K562 (cell line): ENCODE measurements at places on chromosomes 5 and 9.

DNA sequence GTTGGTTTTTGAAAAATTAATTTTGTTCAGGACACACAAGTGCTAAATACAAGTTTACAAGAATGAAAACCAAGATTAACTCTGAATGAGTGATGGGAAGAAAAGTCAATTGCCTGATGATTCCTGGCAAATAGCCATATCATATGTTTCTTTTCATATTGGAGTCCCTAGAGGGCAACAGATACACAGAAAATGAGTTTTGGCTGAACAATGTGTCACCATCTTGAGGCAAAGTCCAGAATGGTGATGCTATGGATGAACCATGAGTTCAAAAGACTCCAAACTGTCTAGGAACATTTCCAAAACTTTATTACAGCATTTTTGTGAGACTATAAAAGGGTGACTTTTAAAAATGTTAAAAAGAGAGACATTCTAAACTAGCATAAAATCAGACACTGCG is 382.9 kb downstream of the TMEM161B start:
- no peak for DNase-seq

- DNase-seq: peak; percentile 86
These were observed 2.9 kb downstream of the JAK2 start for GRCh38 chr9:4987961-4988421.

DNA sequence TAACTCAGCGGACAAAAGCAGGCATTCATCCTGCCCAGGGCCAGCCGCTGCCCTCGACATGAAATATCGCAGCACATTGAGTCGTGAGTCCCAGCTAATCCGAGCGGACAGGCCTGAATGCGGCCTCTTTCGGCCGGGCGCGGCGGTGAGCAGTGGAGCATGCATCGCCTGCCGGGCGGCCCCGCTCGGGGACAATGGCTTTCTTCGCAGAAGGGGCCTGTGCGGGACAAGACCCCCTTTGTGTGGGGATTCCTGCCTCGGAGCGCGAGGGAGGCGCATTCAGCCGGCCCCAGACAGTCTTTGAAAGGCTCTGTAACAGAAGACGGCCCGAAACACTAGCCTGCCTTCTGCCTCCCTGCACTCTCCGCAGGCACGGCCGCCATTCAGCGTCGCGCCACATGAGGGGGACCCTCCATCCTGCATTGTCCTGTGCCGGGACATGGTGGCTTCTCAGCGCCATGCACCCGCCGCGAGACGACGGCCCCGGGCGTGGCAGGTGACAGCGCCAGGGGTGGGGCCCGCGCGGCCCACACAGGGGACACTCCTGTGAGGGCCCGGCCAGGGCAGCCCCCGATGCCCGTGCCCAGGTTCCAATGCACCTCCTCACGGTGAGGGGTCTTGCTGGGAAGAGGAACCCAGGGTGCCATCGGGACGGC is 52.0 kb downstream of the EXD3 start:
- no peak for DNase-seq

GRCh38 chr5:180813420-180813819 is 10.8 kb upstream of the MGAT1 start:
- DNase-seq: no peak

GRCh38 chr9:96476591-96476990 is 26.6 kb downstream of the HABP4 start:
- DNase-seq: no peak

GRCh38 chr5:137573376-137573775 is 74.2 kb upstream of the SPOCK1 start:
- DNase-seq: no peak

DNA sequence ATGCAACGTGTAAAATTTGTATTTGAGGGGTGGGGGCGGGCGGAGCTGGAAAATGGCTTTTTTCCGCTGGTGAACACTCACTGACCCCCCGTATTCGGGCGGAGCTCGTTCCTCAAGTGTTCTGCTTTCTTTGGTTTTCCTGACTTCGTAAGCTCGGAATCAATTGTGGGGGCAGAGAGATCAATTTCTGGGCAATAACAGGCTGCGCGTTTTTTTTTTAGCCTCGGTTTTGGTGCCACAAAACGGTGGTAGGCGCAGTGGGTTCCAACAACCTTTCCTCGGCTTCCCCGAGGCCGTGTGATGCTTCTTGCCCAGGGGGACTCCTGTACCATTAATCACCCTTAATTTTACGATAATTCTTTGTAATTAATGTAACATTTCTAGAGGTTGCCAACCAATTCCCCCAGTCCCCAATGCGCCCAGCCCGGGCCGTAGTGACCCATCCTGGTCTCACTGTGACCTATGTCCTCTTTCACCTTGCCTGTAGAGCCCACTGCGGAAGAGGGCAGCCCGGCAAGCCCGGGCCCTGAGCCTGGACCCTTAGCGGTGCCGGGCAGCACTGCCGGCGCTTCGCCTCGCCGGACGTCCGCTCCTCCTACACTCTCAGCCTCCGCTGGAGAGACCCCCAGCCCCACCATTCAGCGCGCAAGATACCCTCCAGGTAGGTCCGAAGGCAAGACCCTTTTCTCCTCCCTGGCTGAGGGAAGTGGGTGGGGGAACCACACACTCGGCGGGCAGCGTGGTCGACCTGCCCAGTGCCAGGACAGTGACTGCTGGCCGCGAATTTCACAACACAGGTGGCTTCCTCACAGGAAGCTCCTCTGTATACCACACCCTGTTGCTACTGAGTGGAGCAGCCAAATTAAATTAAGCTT is 3.7 kb downstream of the NR4A3 start:
- no peak for DNase-seq

GRCh38 chr5:87210076-87210475 is 57.6 kb upstream of the RASA1 start:
- no peak for DNase-seq

- DNase-seq: no peak
These were observed 11.7 kb downstream of the DOCK2 start for GRCh38 chr5:169648725-169649310.

- DNase-seq: no peak
These were observed 140.5 kb downstream of the NPR3 start for GRCh38 chr5:32851559-32852173.

DNA sequence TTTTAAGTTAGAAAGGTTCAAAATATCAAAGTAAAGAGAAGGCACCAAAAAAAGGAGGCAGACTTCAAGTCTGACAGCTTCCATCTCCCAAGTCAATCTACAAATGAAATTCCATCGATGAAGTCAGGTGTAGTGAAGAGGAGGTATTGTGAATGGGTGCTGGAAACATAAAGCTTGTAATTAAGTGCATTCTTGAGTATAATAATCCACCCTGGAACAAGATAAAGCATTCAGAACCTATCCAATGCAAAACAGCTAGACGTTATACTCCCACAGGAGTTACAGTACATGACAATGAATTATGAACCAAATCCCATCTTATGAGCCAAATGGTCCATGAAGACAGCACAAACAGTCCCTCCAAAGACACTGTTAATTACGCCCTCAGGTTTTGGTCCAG is 22.3 kb downstream of the BNC2 start:
- no peak for DNase-seq

- no peak for DNase-seq
These were observed 53.0 kb downstream of the PCDH1 start for GRCh38 chr5:141825241-141825671.

DNA sequence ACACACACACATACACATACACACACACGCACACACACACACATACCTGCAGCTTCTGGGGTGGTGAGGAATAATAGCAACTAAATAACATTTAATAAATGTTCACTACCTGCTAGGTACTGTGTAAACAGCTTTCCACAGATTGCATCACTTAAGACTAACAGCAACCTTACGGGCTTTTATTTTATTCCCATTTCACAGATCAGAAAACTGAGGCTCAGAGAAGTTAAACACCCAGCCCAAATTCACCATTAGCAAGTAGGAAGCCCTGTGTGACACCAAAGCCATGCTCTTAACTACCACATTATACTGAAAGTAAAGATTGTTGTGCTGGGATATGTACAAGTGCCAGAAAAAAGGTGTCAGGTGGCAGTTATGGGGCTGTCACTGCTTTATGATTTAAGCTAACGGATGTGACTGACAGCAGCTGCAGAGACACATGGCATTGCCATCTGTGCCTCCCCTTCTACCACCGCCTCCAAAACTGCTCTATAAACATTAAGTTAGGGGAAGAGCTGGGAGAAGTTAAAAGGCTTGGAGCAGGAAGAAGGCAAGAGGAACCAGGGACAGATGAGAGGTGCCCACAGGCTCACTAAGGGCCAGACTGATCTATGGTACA is 13.6 kb downstream of the MTMR12 start:
- DNase-seq: no peak

- no peak for DNase-seq
These were observed 62.2 kb upstream of the GNA14 start for GRCh38 chr9:77710316-77710715.

DNA sequence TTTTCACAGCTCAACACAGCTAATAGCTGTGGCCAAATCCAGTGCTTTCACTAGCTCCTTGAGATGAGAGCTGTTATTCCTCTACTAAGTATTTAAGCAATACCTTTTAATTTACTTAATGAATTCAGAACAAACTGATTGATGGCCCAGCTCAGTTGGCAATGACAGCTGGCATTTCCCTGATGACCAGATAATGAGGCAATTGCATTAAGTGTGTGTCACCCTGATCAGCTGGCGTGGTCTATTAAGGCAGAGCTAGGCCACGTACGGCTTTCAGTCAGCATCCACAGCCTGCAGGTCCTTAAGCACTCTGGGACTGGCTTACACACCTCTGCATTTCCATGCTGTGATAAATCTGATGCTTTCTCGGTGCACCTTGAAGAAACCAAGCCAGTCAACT is 34.4 kb downstream of the TTLL11 start:
- no peak for DNase-seq

- peak; percentile 74 for DNase-seq
These were observed 15.3 kb upstream of the GRXCR2 start for GRCh38 chr5:145887976-145888574.

DNA sequence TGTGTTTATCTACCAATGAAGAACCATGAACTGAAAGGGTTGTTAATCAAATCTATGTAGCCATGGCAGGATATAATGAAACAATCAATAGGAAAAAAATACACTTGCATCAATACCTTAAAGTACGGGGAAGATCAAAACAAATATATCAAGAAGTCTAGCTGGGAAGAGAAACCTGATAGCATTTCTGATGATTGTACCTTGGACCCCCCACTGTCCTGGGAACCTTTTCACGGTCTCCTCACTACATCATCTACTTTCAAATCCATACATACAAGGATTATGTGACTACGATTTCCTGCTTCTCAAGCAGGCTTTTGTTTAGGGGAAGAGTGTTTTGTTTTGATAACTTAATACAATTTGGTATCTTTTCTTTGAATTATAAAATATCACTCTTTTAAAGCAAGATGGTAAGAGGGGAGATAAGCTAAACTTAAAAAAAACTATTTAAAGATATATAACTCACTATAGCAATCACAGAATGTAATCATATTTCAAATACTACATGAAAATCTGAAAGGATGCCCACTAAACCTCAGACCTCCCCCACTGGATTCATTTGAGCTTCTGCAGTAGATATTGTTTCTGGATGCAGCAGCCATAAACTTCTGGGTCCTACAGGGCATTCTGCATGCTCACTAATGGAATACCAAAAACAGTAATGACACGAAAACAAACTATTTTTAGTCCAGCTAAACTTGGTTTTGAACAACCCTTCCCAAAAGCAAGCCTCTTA is 8.0 kb downstream of the EBF1 start:
- no peak for DNase-seq

DNA sequence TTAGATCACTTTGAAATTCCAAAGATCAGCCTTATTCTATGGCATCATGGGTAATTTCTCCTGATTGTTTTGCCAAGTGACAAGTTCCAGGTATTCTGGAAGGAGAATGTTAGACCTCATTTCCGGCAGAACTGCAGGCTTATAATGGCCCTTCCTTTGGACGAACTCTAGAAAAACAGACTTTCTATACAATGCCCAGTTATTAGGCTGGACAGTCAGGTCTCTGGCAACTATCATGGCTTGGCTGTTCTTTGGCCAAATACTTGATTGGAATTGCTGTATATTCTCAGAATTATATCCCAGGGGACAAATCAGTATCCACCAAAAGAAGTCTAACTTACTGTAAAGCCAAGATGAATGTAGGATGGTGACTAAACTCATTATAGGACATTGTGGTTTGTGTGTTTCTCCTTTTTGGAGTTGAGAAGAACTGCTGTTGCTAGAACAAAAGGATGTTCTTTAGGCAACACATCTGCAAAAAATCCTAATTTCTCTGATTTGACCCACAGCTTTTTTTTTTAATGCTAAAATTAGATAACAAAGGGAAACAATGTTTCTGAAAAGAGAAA is 69.0 kb downstream of the ADAMTSL1 start:
- no peak for DNase-seq

GRCh38 chr9:110900456-110900855 is 137.8 kb downstream of the LPAR1 start:
- DNase-seq: no peak

DNA sequence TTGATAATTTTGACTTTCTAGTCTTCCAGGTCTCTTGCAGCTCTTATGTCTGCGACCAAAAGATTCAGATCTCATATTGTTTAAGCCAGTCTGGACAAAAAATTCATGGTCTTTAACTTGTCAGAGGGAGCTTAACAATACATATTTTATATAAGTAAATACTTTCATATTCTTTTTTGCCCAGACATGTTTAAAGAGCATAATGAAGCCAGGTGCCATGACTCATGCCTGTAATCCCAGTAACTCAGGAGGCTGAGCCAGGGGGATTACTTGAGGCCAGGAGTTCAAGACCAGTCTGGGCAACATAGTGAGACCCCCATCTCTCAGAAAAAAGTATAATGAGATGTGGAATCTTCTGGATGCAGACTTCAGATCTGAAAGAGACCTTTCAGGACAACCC is 69.8 kb downstream of the JMY start:
- no peak for DNase-seq

DNA sequence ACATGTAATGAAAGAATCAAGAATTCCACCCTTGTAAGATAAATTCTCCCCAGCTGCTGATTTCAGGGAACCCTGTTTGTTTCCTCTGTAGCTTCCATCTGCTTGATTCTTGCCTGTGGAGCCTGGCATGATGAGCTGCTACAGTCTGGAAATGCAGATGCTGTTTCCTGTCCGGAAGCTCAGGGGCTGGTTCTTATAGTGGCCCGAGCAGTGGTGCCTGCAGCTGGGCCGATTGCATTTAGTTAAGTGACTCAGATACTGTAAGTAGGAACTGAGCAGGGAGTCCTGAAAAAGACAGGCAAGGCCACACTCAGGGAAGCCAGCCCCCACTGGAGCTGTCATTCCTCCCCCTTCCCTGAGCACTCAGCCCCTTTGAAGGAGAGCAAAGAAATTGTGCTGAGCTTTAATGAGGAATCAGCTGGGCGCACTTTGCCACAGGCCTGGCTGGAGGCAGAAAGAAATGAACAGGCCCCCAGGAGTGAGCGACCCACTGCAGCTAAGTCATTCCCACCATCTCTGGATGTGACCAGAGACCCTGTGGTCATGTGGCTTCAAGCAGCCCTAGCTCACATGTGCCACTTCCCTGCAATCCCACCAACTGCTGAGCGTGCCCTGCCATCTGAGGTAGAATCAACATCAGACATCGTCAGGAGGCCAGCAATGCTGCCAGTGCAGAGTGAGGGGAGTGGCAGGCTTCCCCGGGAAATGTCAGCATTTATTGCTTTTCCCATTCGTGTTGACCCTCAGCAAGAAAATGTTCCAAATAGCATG is 206.0 kb upstream of the WWC1 start:
- DNase-seq: no peak

- DNase-seq: no peak
These were observed 264.3 kb upstream of the PANK3 start for GRCh38 chr5:168843277-168844015.

GRCh38 chr5:55903121-55903701 is 52.1 kb downstream of the IL31RA start:
- peak; percentile 27 for DNase-seq

GRCh38 chr9:109433476-109433875 is 64.6 kb downstream of the PTPN3 start:
- DNase-seq: no peak
